Activated CD4-positive, CD25-positive, alpha-beta regulatory T cell treated with anti-CD3 and anti-CD28 coated beads, Interleukin-2, amount 50 U/mL, for 16 hours (primary cell): ENCODE measurements at places on chromosomes 11 and 22.
A peak's percentile ranks its signal among the peaks of the same experiment; 100 is the strongest.

DNA sequence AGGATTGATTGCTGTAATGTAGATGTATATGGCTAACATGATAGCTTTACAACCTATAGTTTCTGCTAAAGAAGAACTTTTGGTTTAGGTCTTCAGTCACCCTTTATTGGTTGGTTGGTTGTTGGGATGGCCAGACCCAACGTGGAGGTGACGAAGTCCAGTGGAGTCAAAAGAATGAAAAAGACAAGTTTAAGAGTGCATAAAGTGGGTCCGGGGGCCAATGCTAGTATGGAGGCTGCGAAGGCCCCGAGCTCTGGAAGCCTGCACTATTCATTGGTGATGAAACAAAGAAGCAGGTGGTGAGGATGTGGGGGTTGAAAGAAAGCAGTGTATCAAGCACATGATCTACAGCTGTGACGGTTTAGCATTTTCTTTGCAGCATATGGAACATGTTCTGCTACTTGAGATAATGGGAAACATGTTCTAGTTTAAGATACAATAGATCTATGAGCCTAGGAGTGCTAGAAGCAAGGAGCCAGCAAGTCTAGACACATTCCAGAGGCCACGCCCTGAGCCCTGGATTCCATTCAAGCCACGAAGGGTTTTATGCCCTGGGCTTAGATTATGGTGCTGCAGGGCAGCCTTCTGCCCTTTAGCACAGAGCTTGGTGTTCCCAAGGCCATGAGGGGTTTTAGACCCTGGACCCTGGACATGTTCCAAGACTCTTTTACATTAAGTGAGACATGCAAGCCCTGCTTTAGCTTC lies 6.3 kb downstream of the TCP11L1 start:
- no peak for DNase-seq

DNA sequence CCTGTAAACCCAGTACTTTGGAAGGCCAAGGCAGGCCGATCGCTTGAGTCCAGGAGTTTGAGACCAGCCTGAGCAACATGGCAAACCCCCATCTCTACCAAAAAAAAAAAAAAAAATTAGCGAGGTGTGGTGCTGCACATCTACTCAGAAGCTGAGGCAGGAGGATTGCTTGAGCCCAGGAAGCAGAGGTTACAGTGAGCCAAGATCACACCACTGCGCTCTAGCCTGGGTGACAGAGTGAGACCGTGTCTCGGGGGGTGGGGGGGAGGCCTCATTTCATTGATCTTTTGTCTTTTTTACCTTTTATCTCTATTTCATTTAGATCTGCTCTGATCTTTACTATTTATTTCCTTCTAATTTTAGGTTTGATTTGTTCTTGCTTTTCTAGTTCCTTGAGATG lies 51.8 kb downstream of the KCNQ1OT1 start:
- DNase-seq, result no peak

DNA sequence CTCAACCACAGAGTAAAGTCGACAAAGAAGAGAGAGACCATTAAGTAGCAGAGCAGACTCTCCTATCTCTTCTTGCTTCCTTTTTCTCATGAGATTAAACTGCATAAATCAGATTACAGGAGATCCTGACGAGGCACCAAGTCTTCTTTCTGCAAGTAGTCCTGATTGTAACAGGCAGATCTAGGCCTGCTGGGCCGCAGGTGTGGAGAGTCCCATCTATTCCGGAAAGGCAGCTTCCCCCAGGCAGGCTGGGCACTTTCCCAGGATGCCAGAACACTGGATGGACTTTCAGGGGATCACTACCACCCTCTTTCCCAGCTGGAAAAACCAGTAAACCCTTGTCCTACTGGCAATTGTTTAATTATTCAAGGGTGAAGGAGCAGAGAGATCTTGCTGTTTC lies 173.0 kb upstream of the CADM1 start:
- no peak for DNase-seq

- DNase-seq, result no peak
Observed at GRCh38 chr11:119207415-119207960, 1.3 kb downstream of the CBL start.

DNA sequence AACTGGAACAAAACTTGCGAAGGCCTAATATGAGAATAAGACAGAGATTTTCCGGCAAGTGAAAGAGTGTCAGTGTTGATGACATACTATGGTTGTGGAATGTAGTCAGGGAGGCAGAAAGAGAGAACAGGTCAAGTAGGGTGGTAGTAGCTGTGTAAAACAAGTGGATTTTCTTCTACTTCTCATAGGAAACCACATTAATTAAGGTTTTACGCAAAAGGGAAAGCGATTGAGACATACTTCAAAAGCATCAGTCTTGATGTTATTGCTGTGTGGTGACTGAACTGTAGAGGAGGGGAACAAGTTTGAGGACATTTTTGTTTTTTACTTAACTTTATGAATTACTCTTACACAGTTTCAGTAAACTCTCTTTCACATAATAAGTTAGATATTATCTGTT lies 186.0 kb upstream of the CNTN5 start:
- DNase-seq, result no peak

- DNase-seq, result no peak
Observed at GRCh38 chr11:58576887-58577471, 1.3 kb upstream of the LPXN start.

DNA sequence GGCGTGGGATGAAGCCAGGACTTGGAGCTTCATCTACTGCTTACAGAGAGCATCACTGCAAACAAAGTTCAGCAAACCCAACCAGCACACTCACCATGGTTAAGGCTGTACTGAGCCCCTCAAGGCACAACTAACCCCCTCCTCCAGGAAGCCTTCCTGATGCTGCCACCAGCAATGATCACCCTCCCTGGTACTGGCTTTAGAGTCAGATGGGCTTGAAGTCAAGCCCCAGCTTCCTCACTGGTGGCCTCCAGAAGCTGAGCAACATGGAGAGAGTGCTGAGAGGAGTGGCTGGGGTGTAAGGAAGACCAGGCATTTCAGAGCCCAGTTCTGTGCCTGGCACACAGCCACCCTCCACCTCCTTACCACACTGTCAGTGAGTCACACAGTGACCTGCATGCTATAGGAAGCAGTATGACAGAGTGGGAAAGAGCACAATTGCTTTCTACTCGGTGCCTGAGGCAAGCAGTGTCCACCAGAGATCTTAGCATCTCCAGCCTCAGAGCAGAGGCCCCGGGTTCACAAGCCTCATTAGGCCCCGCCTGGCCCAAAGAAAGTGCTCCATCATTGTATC lies 24.7 kb upstream of the BAIAP2L2 start:
- no peak for DNase-seq

DNA sequence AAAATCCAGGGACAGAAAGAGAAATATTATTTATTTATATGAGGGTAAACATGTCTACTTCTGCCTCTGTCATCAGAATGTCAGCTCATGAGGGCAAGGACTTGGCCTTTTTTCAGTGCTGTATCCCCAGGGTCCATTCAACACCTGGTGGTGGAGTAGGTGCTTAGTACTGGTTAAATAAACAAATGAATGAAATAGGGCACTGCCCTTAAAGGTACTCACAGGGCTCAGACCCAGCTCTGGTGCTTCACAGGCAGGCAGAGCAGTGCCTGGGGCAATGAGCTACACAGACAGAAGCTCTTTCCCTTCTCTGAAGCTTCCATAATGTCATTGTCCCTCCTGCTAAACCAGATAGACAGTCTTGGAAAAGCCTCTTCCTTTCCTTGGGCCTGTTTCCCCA lies 30.9 kb downstream of the P4HA3 start:
- no peak for DNase-seq

- DNase-seq, result no peak
Observed at GRCh38 chr11:131677828-131678470, 307.5 kb downstream of the NTM start.

GRCh38 chr11:35045236-35045820 lies 93.6 kb upstream of the CD44 start:
- DNase-seq, result peak; percentile 69

GRCh38 chr11:45922425-45923082 lies at the start of gene LARGE2:
LARGE2 (plus strand) TSS chr11:45922656; CDS start chr11:45922883, 227 bp downstream.
- no peak for DNase-seq

- no peak for DNase-seq
Observed at GRCh38 chr22:29519996-29520395, 33.6 kb downstream of the THOC5 start.

- no peak for DNase-seq
Observed at GRCh38 chr11:1389932-1390568, at the start of gene BRSK2. BRSK2 (plus strand) TSS chr11:1389934; CDS start chr11:1390285, 351 bp downstream.

- DNase-seq, result no peak
Observed at GRCh38 chr11:129453293-129453721, 77.7 kb downstream of the BARX2 start.

GRCh38 chr11:66279092-66279734 lies 1.2 kb downstream of the CNIH2 start:
- DNase-seq, result no peak

DNA sequence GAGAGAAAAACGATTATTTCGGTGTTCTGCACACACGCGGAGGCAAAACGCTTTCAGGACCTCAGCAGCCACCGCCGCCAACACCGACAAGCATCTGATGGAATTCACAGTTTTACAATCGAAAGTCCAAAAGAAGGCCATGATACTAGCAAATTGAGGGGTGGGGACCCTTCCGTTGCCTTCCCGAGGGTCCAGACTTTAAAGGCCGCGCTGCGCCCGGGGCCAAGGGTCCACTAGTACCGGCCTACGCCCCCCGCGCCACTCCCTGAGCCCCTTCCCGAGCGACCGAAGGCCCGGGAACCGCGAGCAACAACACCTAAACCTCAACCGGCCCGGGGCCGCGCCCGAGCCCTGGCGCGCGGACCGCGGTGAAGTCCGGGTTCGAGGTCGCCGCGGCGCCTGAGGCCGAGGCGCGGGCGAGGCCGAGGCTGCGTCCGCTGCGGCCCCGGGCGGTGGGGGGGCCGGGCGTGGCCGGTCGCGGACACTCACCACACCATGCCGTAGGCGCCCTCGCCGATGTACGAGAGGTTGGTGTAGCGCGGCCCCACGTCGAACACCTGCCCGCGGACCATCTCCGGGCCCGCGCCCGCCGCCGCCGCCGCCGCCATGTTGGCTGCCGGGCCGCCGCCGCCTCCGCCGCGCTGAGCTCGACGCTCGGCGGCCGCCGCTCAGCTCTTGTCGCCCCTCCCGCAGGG lies 465 bp downstream of the MAPK1 start:
- DNase-seq, result no peak

DNA sequence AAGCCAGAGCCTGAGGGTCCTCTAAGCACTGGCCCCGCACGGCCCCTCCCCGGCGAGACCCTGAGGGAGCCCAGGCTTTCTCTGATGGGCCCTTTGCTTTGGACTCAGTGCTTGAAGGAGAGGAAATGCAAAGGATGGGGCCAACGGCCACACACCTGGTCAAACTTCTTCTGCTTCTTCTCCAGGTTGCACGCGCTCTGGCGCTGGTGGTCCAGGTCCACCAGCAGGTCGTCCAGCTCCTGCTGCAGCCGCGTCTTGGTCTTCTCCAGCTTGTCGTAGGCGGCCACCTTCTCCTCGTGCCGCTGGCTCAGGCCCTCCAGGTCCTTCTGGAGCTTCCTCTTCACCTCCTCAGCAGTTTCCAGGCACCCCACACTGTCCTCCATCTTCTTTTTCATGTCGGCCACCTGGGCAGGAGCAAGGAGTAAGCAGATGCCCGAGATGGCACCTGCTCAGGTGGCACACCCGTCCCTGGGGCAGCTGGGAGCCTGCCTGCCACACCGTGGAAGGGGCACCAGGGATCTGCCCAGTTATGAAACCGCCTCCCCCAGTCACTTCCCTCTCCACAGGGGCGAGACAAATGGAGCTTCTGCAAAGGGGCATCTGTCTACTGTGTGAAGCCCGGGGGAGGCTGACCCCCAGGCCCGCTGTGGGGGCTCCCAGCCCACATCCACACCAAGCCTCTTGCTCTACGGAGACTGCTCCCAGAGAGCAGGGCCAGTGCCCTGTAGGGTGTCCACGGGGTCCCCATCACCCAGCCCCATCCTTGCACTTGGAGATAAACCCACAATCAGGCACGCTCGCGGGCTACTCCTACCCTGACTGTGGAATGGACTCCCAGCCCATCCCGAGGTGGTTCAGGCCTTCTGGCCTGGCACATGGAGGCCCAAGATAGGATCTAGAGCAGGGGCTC lies 39.2 kb downstream of the APOL1 start:
- DNase-seq, result no peak

- DNase-seq, result no peak
Observed at GRCh38 chr11:117420143-117420485, 92.5 kb downstream of the CEP164 start.

DNA sequence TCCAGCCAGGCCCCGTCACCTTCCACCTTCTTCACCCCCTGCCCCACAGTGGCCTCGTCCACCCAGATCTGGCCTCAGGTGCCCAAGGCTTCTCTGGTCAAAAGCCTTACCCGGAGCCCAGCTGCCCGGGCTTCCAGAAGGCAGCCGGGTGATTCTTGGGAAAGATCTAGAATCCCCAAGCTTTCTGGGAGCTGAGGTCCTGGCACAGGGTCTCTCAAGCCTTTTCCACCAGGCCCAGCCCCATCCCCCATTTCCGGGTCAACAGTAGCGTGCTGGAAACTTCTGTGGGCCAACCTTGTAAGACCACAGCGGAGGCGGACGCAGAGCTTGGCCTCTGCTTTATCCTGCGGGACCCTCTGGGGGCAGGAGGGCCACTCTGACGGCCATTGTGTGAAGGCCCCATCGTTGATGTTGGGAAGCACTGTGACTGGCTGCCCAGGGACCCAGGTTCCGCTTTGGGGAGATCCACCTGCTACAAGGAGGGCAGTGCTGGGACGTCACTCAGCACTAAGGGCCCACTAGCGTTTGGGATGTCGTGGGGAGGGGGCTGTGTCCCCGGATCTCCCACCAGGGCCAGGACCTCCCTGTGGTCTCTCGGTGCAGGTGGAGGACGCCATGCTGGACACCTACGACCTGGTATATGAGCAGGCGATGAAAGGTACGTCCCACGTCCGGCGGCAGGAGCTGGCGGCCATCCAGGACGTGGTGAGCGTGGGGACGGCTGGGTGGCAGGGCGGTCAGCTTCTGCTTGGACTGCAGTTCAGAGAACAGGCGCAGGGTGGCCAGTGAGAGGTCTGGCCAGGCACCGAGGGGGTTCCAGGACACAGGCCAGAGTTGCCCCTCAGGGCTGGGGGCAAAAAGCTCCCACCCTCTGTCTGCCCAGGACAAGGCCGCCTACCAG lies 11.5 kb downstream of the TSPAN32 start:
- DNase-seq, result no peak

GRCh38 chr11:18452927-18453326 lies 2.7 kb upstream of the LDHAL6A start:
- no peak for DNase-seq

GRCh38 chr11:71119656-71120269 lies 132.6 kb downstream of the SHANK2 start:
- DNase-seq, result no peak

DNA sequence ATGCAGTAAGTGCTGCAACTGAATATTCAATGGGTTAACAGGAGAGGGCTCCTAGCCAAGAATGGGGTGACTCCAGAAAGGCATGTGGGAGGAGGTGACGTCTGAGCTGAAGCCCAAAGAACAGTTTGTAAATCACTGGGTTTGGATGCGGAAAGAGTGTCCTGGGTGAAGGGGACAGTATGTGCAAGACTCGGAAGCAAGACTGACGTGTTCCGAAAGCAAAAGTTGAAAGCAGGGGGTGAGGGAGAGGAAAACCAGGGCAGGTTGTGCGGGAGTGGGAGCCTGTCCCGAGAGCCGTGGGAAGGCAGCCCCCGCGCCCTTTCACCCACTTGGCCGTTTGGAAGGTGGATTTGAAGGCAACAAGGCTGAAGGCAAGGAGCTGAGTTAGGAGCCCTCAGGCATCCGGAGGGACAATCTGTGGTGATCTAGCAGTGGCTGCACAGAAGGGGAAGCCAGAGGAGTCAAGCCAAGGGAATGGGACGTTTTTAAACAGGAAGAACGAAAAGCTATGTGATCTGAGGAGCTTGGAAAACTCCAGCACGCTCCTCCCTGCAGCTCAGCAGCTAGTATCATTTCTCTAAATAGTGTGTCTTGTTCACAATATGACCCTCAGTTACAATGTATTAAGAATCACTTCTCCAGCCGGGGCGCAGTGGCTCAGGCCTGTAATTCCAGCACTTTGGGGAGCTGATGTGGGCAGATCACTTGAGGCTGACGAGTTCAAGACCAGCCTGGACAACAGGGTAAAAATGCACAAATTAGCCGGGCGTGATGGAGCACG lies 7.7 kb downstream of the SLC25A18 start:
- no peak for DNase-seq
